T-helper 2 cell treated with Interferon-gamma antibody and Interleukin-4, amounts not matched to agents 5 μg/mL and 100 μg/mL, for 36 hours (primary cell): ENCODE measurements at places on chromosomes 2 and 18.

GRCh38 chr2:73897240-73897583 lies 4.4 kb downstream of the ACTG2 start:
- no peak for DNase-seq

GRCh38 chr18:59374128-59374527 lies 15.1 kb upstream of the LMAN1 start:
- no peak for DNase-seq

- no peak for DNase-seq
Observed at GRCh38 chr2:18860179-18860578, 270.8 kb upstream of the NT5C1B start.

DNA sequence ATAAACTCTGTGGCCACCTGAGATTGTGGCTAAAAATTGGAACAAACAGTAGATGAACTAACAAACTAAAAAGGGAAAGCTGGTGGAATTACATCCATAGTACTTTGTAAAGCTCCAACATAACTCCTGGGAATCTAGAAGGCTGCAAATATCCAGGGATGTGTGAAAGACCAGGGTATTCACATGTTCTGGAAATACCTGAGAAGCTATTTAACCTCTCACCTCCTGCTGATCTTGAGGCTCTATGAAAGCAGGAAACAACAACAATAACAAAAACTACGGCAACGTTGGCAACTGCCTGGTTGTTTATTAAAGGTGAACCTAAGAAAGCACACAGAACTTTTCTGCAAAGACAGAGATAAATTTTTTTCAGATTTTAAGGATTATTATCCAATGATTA lies 171.3 kb downstream of the CCDC178 start:
- no peak for DNase-seq

DNA sequence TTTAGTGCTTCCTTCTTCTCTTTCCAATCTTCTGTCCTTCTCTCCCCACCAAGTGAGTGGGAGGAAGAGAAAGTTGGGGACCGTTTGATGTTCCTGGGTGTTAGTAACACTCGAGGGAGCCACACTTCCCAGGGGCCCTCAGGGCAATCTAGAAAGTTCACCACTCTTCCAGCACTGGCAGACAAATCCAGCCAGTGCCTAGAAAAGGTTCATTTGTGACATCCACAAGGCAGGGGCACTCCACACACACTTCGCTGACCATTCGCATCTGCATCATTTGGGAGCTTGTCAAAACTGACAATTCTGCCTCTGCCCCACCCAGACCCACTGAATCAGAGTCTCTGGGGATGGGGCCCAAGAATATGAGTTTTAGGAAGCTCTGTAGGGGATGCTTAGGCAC lies 86.8 kb upstream of the ST3GAL5 start:
- no peak for DNase-seq

DNA sequence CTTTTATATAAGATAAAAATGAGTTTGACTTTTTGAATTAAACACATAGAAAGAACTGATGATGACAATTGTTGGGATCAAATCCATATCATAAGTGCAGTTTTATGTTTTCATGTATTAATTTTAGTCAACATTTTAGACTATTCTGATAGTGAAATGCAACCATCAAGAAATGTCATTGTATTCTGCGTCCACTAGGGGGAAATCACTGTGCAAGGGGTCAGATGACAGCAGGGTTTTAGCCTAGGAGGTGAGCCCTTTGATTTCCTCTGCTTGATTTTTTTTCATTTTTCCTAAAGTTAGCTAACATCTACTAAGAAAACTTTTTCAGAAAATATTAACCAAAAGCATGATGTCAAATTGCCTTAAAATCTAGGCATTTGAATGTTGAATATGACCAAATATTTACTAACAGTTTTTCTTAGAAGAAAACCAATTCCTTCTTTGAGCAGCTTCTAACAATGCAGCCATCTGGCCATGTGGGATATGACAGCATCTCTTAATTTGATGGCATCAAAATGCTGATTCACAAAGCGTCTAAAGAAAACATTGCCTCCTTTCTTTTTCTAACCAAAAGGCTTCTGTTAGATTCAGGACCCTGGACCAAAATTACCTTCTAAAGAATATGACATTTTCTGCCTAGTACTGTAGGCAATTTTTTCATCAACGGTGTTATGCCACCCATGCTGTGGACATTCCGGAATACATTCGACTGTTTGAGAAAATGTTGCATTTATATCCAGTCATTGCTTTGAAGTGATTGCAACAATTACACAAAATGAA lies 141.5 kb downstream of the SPHKAP start:
- DNase-seq: no peak

- no peak for DNase-seq
Observed at GRCh38 chr18:72833471-72833870, 34.3 kb downstream of the NETO1 start.

- DNase-seq: no peak
Observed at GRCh38 chr2:128279009-128279408, 39.7 kb downstream of the HS6ST1 start.

GRCh38 chr2:220574038-220574437 lies 946.6 kb downstream of the SLC4A3 start:
- no peak for DNase-seq

GRCh38 chr2:11920993-11921583 lies 174.7 kb downstream of the LPIN1 start:
- DNase-seq: no peak
